Stimulated activated CD4-positive, alpha-beta T cell treated with anti-CD3 and anti-CD28 coated beads, Interleukin-2, amount 100 ng/mL, for 48 hours (primary cell): ENCODE measurements at places on chromosomes 13 and 19.
A peak's percentile ranks its signal among the peaks of the same experiment; 100 is the strongest.

GRCh38 chr19:40614622-40615411 is 13.6 kb downstream of the LTBP4 start:
- DNase-seq: peak; percentile 97

- DNase-seq: no peak
Observed at GRCh38 chr13:33132644-33133440, 116.6 kb downstream of the KL start.

DNA sequence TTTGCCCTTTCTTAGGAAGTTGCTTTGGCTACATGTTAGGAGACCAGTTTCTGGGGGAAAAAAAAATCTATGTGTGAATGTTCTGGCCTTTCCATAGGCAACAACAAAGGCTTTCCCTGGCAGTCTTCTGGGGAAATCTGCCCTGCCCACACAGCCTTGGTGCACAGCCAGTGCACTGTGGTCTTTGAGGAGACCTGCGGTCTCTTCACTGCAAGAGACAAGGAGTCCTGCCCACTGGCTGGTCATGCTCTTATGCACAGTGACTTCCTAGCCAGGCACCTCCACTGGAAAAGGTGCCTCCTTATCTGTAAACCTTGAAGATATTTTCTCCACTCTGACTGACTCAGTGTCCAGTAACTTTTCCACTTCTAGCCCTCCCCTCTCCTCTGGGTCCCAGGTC is 155.1 kb downstream of the SUCLA2 start:
- no peak for DNase-seq

DNA sequence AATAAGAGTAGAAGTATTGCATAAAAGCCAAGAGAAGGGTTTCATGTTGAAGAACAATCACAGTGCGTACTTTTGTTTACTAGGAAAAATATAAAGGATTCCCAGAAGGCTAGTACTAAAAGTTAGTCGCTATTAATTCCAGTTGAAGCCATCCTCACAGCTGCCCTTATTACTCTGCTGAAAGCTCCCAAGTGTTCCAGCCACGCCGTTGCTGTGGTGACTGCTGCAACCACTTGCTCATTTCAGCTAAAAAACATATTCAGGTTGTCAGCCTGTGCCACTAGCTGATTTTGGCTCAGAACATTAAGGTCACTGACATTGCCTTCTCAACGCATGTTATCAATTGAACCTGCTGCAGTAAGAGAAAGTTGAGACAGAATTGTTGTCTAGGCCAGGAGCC is 87.1 kb upstream of the FNDC3A start:
- DNase-seq: no peak
